H9 (cell line): ENCODE measurements at places on chromosomes 12 and 14.

DNA sequence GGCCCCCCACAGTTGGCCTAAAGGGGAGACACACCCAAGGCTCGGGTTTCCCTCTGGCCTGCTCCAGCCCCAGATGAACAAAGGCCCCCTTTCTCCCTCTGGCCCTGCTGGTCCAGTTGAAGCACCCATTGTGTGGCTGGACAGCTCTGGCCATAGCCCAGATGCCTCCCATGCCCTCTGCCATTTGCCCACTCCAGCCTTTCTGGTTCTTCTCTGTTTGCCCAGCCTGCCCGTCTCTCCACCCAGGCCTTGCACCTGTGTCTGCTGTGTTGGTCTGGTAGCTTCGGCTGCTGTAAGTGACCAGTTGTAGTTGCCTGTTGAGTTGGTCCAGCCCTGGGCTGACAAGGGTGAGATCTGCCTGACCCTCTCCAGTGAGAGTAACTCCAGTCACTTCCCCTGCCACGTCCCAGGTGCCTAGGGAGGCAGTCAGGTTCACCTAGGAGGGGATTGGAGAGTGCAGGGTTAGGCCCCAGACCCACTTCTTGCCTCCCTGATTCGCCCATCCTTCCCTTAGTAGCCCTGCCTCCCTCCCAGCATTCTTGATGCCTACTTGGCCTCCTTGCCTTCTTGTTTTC is 3.0 kb downstream of the B4GALNT1 start:
- no peaks in the 10 kb centered on the region for H3K36me3 ChIP-seq
- no peak overlapping the region for H3K27ac ChIP-seq
- H3K4me1 ChIP-seq, result no peaks in the 10 kb centered on the region; the same call in 1 of the 2 replicates
- DNase-seq, result no peak

GRCh38 chr12:71455028-71455737 is 15.6 kb downstream of the LGR5 start:
- DNase-seq, result no peak
- H3K4me1 ChIP-seq, result no peaks in the 10 kb centered on the region
- H3K27me3 ChIP-seq, result no peaks in the 10 kb centered on the region

- no peaks in the 10 kb centered on the region for H3K27me3 ChIP-seq
- H3K4me3 ChIP-seq, result no peak overlapping the region
- no peaks in the 10 kb centered on the region; the same call in 2 of the 3 replicates for H3K36me3 ChIP-seq
Measured at GRCh38 chr14:74843653-74844052, 32.3 kb downstream of the PROX2 start.

GRCh38 chr14:39203659-39204606 is 28.9 kb downstream of the PNN start:
- H3K27ac ChIP-seq, result no peak overlapping the region
- no peak overlapping the region for H3K4me3 ChIP-seq
- peak; percentile 71 for DNase-seq
- H3K4me1 ChIP-seq, result peaks cover 8% of the 10 kb centered on the region; the same call in 1 of the 2 replicates

DNA sequence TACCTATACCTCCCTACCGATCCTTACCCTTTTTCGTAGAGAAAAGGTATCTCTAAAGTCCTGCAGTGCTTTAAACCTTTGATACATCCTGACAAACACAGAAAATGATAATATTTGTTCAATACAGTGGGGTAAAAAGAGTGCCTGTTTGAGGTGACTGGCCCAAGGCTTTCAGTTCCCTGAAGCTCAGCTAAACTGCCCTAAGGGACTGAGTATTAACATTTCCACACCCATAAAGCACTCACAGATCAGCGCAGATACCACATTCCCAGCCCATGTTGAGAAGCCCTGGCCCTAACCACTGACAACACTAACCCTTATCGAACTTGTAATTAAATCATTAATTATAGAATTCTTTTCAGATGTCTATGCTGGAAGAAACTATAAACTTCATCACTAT is 108.7 kb downstream of the DIP2B start:
- peak overlapping the region; percentile 73 for H3K27ac ChIP-seq
- H3K27me3 ChIP-seq, result no peaks in the 10 kb centered on the region
- no peaks in the 10 kb centered on the region for H3K36me3 ChIP-seq
- H3K4me1 ChIP-seq, result peaks cover 8% of the 10 kb centered on the region; the same call in 1 of the 2 replicates

DNA sequence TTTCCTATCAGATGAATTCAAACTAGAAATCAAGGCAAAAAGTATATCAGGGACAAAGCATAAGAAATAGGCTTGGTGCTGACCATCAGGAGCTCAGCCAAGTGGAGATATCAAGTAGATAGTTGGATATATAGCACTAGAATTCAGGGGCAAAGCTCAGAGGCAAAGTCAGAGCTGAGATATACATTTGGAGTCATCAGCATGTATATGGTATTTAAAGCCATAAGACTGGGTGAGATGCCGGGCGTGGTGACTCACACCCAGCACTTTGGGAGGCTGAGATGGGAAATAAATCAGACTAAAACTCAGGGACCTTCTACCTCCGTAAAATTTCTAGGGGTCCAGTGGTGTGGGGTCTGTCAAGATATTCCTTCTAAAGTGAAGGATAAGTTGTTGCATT is 38.9 kb upstream of the LIMA1 start:
- H3K27ac ChIP-seq, result no peak overlapping the region
- no peaks in the 10 kb centered on the region for H3K27me3 ChIP-seq
